ENCODE measurements at places on chromosomes 2 and 18.

DNA sequence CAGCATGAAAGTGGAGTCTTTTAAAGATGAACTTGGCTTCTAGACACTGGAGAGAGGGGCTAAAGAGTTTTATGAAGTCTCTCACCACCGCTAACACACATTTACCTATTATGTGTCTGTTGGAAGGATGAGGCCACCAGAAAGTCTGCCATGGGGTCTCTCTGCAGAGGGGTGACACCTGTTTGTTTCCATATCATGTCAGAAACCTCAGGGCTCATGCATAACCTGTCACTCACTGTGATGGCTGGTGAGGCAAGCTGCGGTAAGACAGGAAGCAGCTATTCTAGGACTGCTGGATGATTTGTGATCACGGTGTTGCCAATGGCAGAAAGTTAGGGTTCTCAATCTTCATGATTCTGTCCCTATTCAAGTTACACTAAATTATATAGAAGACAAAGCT is 60.8 kb upstream of the DNMT3A start:
- DNase-seq = no peak

DNA sequence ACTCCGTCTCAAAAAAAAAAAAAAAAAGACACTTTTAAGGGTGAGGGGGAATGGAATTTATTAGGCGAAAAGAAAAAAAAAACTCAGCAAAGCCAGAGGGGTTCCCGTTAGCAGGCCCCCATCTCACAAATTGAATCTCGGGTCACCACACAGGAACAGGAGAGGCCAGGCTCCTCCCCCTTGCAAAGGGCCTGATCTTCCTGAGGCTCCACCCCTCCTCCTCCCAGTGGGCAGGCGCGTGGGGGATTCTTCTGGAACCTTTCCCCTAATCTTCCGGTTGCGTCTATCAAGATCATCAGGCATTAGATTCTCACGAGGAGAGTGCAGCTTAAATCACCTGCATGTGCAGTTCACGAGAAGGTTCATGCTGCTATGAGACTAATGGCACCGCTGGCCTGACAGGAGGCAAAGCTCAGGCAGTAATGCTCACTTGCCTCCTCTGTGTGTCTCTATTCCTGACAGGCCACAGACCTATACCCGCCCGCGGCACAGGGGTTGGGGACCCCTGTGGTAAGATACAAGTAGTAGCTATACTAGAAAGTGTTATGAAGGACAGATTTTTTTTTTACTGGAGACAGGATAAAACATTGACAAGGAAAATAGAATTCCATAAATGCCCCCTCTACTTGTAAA is 45.8 kb downstream of the TAF4B start:
- DNase-seq = no peak

GRCh38 chr2:108413711-108414095 is 35.3 kb upstream of the GCC2 start:
- no peak for DNase-seq

DNA sequence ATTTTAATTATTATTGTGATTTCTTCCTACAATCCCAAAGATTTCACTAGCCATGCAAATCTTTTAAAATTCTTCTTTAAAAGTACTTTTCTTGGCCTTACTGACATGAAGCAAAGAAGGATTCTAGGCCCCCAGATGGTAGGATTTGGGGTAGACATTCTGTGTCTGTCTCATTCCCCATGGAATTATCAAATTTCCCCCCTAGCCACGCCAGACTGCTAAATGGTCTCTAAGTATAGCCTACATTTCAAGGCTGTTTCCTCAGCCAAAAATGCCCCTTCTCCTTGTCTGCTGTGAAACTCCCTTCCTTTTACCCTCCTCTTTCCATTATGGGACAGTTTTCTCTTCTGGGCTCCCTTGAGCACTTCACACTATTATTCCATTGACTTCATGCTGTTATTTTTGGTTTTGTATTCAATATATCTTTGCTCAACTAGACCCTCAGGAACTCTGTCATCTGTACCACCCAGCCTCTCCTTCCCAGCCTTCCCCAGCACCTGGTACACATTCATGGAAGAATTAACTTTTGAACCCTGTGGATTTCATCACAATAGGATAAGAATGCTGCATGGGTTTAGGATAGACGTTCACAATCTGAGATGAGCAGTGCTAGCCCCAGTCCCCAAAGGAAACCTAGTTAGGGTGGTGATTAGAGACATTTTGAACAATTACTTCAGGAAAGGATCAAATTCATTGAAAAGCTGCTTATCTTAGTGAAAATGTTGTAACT is 21.5 kb upstream of the CYP1B1 start:
- no peak for DNase-seq

DNA sequence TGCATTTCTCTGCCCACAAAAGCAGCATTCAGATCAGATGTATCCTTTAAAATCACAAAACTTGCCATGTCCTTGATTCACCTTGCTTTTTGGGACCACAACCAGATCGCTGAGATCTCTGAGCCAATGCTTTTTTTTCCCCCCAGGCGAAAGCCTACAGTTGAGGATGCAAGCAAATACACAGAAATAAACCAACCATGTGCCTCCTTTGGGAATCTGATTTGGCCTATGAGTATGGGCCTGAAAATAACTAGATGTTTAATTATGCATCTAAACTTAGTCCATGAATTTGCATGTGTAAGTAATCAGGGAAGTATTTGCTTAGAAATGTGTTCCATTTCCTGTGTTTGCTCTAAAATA is 49.7 kb upstream of the CDC42EP3 start:
- DNase-seq = no peak

All from stimulated activated CD4-positive, alpha-beta T cell treated with anti-CD3 and anti-CD28 coated beads, Interleukin-1b, Interleukin-23, amount 100 ng/mL, for 1 hour (primary cell).